ENCODE measurements at places on chromosomes 2 and 18.

GRCh38 chr18:3340682-3341097 lies 78.8 kb downstream of the MYL12B start:
- peak overlapping the region; percentile 66 for H3K27ac ChIP-seq
- H3K27me3 ChIP-seq: no peaks in the 10 kb centered on the region
- H3K36me3 ChIP-seq: no peaks in the 10 kb centered on the region
- H3K4me3 ChIP-seq: no peak overlapping the region
- no peaks in the 10 kb centered on the region for H3K4me1 ChIP-seq

- H3K4me3 ChIP-seq: no peak overlapping the region
- no peak for DNase-seq
- H3K27ac ChIP-seq: no peak overlapping the region
Measured at GRCh38 chr2:197058777-197059300, 132.3 kb upstream of the PGAP1 start.

GRCh38 chr2:226728996-226729395 lies 70.6 kb downstream of the IRS1 start:
- no peaks in the 10 kb centered on the region for H3K36me3 ChIP-seq
- H3K27ac ChIP-seq: no peak overlapping the region
- H3K4me1 ChIP-seq: peaks cover 22% of the 10 kb centered on the region
- H3K27me3 ChIP-seq: no peaks in the 10 kb centered on the region

- no peaks in the 10 kb centered on the region for H3K27me3 ChIP-seq
- no peak overlapping the region for H3K4me3 ChIP-seq
- H3K27ac ChIP-seq: no peak overlapping the region
Measured at GRCh38 chr2:174750923-174751441, 13.3 kb downstream of the CHRNA1 start.

- no peak for DNase-seq
- H3K36me3 ChIP-seq: no peaks in the 10 kb centered on the region
- no peak overlapping the region for H3K4me3 ChIP-seq
- H3K27ac ChIP-seq: no peak overlapping the region
- no peaks in the 10 kb centered on the region for H3K27me3 ChIP-seq
Measured at GRCh38 chr2:151796774-151797173, 31.4 kb downstream of the ARL5A start.

DNA sequence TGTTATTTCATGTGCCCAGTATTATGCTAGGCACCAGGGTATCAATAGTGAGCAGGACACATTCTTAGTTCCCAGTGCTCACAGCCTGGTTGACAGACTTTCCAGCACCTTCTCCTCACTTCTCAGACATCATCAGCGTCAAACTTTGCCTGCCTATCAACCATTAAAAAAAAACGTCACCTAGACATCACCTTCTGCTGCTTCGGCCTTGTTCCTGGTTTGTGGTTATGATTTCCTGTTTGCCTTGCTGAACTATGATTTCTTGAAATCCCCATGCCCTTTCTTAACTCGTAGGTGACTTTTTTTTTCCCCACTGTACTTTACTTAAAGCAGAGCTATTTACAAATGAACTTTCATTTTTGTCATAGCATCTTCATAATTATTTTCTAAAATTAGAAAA lies 60.4 kb upstream of the NABP1 start:
- no peak overlapping the region for H3K4me3 ChIP-seq
- H3K36me3 ChIP-seq: no peaks in the 10 kb centered on the region
- H3K27ac ChIP-seq: no peak overlapping the region
- no peaks in the 10 kb centered on the region for H3K4me1 ChIP-seq

DNA sequence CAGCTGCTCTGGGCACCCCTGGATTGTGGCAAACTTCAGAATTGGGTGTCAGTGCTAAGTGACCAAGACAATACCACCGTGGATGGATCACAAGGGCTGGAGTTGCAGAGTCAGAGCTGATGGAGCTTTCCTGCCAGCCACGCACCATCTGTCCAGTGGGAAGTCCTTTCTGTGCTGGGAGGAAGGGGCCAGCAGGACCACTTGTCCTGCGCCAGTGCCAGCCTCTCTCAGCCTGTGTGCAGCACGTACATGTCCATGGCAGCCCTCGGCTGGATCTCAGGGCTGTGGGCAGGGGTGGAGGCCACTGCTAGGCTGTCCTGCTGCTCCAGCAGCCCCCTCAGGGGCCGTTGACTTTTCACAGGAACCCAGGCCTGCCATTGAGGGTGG lies 33.3 kb downstream of the RAB31 start:
- no peak overlapping the region for H3K4me3 ChIP-seq
- H3K36me3 ChIP-seq: no peaks in the 10 kb centered on the region
- peaks cover 22% of the 10 kb centered on the region for H3K4me1 ChIP-seq
- no peak overlapping the region for H3K27ac ChIP-seq
- no peak for DNase-seq

- H3K4me1 ChIP-seq: peaks cover 5% of the 10 kb centered on the region
- H3K27me3 ChIP-seq: no peaks in the 10 kb centered on the region
- no peak overlapping the region for H3K27ac ChIP-seq
- no peak overlapping the region for H3K4me3 ChIP-seq
- no peaks in the 10 kb centered on the region for H3K36me3 ChIP-seq
Measured at GRCh38 chr2:70510313-70510712, 43.3 kb downstream of the TGFA start.

DNA sequence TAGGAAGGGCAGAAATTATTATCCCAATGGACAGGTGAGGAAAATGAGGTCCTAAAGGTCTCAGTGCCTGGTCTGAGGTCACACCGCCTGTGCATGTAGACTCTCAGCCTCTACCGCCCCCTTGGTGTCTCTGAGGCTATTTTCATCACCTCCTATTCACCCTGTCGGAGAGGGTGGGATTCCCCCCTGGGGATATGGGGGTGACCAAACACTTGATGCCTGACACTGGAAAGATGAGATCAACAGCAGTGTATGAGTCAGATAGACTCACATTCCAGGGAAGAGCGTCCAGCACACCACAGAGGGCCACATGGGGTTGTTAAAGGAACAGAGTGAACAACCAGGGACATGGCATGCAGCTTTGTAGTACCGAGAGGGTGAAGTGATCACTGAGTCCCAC lies 199.7 kb downstream of the SMAD2 start:
- peaks cover 3% of the 10 kb centered on the region for H3K27me3 ChIP-seq
- no peaks in the 10 kb centered on the region for H3K36me3 ChIP-seq
- no peak for DNase-seq
- H3K4me3 ChIP-seq: no peak overlapping the region
- no peak overlapping the region for H3K27ac ChIP-seq

- no peak overlapping the region for H3K27ac ChIP-seq
- H3K27me3 ChIP-seq: peaks cover 3% of the 10 kb centered on the region
- no peaks in the 10 kb centered on the region for H3K36me3 ChIP-seq
- H3K4me3 ChIP-seq: no peak overlapping the region
- H3K4me1 ChIP-seq: no peaks in the 10 kb centered on the region
Measured at GRCh38 chr2:229686122-229686919, 28.0 kb downstream of the DNER start.

GRCh38 chr2:133167990-133168389 lies 400.3 kb downstream of the NCKAP5 start:
- peaks cover 6% of the 10 kb centered on the region for H3K4me1 ChIP-seq
- no peaks in the 10 kb centered on the region for H3K36me3 ChIP-seq
- no peak overlapping the region for H3K4me3 ChIP-seq
- no peak for DNase-seq
- no peak overlapping the region for H3K27ac ChIP-seq

DNA sequence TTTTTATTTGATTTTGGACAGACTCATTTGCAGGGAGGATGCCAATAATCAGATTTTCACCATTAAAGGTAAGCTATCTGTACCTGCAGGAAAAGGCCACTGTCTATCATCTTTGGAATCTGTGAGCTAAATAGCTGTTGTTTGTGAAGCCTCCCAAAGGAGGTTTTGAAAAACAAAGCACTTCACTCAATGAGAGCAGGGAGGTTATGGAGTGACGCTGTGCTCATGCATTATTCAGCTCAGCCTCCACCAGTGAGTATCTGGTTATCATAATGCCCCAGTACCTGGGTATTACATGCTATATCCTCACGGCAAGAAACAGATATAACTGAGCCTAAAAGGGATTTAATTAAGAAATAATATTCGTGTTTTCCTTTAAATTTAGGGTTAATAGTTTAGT lies 189.6 kb upstream of the PIK3C3 start:
- H3K27me3 ChIP-seq: no peaks in the 10 kb centered on the region
- no peak for DNase-seq
- no peaks in the 10 kb centered on the region for H3K36me3 ChIP-seq
- H3K27ac ChIP-seq: no peak overlapping the region
- no peak overlapping the region for H3K4me3 ChIP-seq

- DNase-seq: no peak
- H3K4me3 ChIP-seq: no peak overlapping the region
- H3K4me1 ChIP-seq: no peaks in the 10 kb centered on the region
- no peak overlapping the region for H3K27ac ChIP-seq
- H3K27me3 ChIP-seq: no peaks in the 10 kb centered on the region
Measured at GRCh38 chr2:211132573-211132972, 576.2 kb downstream of the CPS1 start.

DNA sequence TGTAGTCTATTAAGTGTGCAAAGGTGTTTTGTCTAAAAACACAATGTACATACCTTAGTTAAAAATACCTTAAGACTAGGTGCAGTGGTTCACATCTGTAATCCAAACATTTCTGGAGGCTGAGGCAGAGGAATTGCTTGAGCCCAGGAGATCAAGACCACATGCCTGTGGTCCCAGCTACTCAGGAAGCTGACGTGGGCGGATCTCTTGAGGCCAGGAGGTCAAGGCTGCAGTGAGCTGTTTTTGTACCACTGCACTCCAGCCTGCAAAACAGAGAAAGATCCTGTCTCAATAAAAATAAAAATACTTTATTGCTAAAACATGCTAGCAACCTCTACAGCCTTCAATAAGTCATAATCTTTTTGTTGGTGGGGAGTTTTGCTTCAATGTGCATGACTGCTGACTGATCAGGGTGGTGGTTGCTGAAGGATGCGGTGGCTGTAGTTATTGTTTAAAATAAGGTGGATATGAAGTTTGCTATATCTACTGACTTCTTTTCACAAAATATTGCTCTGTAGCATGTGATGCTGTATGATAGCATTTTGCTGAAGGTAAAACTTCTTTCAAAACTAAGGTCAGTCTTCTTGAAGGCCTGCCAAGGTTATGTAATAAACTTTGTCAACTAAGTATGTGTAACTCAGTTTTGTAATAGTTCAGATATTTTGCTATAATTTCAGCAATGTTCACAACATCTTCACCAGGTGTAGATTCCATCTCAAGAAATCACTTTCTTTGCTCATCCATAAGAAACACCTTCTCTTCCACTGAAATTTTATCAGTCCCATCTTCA lies 1238.0 kb upstream of the NRXN1 start:
- no peak overlapping the region for H3K27ac ChIP-seq
- no peak for DNase-seq
- H3K4me1 ChIP-seq: no peaks in the 10 kb centered on the region
- no peaks in the 10 kb centered on the region for H3K27me3 ChIP-seq

GRCh38 chr2:6957031-6957714 lies 40.0 kb downstream of the RNF144A start:
- H3K36me3 ChIP-seq: no peaks in the 10 kb centered on the region
- no peak for DNase-seq
- peaks cover 7% of the 10 kb centered on the region for H3K4me1 ChIP-seq
- H3K27me3 ChIP-seq: no peaks in the 10 kb centered on the region
- H3K27ac ChIP-seq: no peak overlapping the region

GRCh38 chr18:59665057-59666006 lies 31.9 kb downstream of the CCBE1 start:
- H3K4me3 ChIP-seq: no peak overlapping the region
- H3K27ac ChIP-seq: no peak overlapping the region
- DNase-seq: no peak
- no peaks in the 10 kb centered on the region for H3K36me3 ChIP-seq
- peaks cover 3% of the 10 kb centered on the region for H3K27me3 ChIP-seq
- H3K4me1 ChIP-seq: peaks cover 10% of the 10 kb centered on the region

DNA sequence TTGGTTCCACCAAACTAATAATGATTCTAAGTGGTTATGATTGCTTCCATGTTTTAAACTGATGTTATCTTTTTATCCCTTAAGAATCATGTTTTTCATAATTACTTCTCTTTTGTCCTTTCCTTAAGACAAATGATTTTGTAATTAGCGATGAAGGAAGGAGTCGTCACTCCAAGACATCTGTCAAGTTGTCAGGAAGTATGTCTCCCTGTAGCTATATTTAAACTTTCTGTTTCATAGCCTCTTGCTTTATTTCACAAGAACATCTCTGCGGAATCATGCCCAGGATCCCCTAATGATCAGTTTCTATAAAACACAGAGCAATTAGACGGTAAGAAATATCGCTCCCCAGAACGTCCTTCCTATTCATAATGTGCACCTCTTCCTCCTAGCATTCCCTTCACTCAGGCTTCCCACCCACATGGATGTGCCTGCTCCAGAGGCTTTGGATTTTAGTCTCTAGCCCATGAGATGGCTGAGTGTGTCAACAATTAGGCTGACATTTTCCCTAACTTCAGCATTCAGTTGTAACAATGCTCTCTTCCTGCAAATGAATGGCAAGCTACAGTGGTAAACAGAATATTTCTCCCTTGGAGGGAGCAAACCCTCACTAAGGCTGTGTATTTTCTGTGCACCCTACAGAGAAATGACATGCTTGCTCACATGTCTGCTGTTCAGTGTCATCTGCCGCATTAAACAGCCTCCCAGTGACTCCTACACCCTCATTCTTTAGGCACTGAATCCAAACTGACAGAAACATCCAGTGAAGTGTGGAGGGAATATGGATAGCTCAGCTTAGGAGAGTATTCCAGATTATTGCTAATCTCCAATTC lies 879.6 kb upstream of the CELF4 start:
- H3K27me3 ChIP-seq: no peaks in the 10 kb centered on the region
- DNase-seq: no peak
- H3K4me1 ChIP-seq: no peaks in the 10 kb centered on the region
- H3K36me3 ChIP-seq: no peaks in the 10 kb centered on the region
- no peak overlapping the region for H3K4me3 ChIP-seq

- H3K4me3 ChIP-seq: no peak overlapping the region
- peak; percentile 49 for DNase-seq
- no peaks in the 10 kb centered on the region for H3K27me3 ChIP-seq
- peak overlapping the region; percentile 46 for H3K27ac ChIP-seq
- peaks cover 5% of the 10 kb centered on the region for H3K4me1 ChIP-seq
Measured at GRCh38 chr2:238523158-238524110, 96.7 kb downstream of the ASB1 start.

DNA sequence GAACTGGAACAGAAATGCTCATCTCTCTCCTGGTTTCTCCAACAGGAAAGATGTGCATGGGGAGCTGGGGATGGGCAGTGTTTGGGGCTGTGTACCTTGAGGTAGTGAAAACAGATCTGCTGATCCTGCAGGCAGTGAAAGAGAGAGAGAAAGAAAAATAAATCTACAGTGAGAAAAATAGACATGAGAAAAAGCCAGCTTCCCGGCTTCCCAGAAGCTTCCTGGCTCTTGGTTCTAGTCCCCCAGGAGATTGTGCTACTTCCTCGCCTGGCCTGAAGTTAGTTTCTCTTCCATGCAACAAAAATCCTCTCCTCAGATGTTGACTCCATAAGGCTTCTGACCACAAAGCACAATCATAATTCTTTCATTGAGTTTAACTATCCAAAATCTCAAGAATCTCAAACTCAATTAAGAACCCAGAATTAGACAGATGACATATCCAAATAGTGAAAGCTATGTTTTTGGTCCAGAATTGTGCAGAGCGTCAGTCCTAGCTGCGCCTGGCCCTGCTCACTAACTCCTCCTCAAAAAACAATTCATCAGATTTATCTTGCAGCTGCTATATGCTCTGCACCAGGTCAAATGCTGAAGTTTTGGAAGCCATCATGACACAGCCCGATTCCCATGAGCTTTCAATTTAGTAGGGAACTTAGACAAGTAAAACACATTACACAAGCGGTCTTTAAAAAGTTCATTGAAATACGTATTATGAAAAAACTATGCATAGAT lies 20.1 kb upstream of the NAB1 start:
- H3K36me3 ChIP-seq: no peaks in the 10 kb centered on the region
- DNase-seq: no peak
- H3K27ac ChIP-seq: no peak overlapping the region
- H3K4me3 ChIP-seq: no peak overlapping the region

- H3K4me3 ChIP-seq: no peak overlapping the region
- H3K36me3 ChIP-seq: no peaks in the 10 kb centered on the region
- H3K27me3 ChIP-seq: no peaks in the 10 kb centered on the region
Measured at GRCh38 chr2:222907790-222908441, 47.1 kb downstream of the ACSL3 start.

Data from hepatocyte (in vitro differentiated cells).